ENCODE measurements at places on chromosomes 2 and 18. TPM values are rescaled to one million over a fixed set of nuclear protein-coding genes. Genes with fewer than 3 reads are reported as not detected.

DNA sequence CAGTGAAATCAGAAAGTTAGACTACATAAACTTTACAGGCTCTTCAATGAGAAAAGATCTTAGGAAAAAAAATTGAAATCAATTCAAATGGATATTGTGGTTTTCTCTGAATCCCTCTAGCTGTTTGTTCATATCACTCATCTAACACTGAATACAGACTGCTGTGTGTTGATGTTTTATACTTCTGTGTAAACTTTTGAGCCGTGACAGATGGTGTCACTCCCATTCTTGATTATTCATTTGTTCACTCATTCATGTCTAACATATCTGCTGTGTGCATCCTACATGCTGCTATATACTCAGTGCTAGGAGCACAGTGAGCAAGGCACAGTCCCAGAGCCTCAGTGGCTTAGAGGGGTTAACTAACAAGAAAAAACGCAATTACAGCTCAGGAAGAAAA is 12.6 kb downstream of the KLHL23 start:
- no peak for DNase-seq

Gene AMER3
- not detected for total RNA-seq

DNA sequence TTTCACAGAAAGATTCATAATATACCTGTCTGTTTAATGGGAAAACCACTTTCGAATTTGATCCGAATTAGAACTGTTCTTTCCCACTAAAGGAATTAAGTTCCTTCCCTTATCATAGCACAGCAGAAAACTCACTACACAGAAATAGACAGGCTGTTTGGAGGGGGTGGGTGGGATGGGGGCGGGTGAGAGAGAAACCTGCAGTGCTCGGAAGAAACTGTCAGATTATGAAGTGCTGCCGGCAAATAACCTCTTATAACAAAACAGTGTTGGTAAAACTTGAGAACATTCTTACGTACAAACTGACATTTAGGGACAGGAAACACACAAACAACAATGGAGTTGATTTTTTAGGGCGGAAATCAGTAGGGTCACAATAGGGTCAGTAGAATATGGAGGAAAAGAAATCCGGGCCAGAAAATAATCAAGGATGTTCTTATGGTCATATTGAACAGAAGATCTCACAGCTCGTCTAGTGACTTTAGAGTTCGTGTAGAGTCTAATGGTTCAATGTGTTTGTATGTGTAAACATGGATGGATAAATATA is 756.0 kb upstream of the LRATD1 start:
- no peak for DNase-seq

Gene DSG4
- not detected for total RNA-seq

- DNase-seq = no peak
These were observed 12.0 kb downstream of the STK17B start for GRCh38 chr2:196159221-196159892.

Measured in Caki2 (cell line).